ENCODE measurements at places on chromosomes 11 and 22.

- DNase-seq, result no peak
These were observed 184.3 kb downstream of the C11orf87 start for GRCh38 chr11:109606256-109606655.

DNA sequence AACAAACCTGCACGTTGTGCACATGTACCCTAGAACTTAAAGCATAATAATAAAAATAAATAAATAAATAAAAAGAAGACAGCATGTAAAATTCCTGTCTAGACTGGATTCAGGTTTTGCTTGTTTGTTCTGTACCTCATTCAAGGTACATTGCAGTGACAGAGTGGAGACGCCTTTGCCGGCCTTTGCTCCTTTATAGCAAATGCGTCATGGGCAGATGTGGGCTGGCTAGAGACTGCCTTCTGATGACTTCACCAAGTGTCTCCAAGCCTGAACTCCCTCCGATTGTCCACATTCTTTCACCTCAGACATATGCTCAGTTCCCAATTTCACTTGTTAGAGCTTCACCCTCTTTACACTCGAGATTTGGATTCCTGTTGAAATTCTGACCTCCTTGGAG is 147.8 kb upstream of the ARHGAP20 start:
- DNase-seq, result no peak

DNA sequence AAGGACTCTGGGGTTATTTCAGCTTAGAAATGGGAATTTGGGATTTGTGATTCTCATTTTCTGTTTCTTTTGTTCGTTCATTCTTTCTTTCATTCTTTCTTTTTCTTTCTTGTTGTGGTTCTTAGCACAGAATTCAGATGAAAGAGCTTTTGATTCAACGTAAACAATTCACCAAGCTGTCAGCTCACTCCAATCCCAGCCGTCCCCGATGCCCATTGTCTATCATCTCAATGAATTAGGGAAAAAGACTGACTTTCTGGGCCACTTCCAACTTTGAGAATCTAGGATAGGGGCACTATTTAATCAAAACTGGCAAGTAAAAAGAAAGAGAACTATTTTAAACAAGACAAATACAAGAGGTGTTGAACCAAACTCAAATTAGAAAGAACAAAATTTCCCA is 25.1 kb upstream of the TMA7B start:
- no peak for DNase-seq

DNA sequence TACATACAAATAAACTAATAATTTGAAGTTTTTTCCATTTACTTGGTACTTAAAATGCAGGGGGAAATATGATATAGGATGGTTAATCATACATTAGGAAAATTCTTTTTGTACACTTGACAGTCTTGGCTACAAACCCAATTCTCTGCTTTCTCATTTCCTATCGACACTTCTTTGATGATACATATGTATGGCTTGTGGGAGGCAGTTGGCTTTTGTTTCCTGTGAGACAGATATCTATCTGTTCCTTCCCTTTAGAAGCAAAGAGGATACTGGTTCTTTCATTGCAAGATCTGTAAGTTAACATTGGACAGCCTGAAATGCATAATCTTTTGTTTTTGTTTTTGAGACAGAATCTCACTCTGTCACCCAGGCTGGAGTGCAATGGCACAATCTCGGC is 47.9 kb upstream of the ADORA2A start:
- DNase-seq, result no peak

- no peak for DNase-seq
These were observed 350.1 kb upstream of the C11orf87 start for GRCh38 chr11:109071712-109072524.

- no peak for DNase-seq
These were observed 136.4 kb downstream of the BUD13 start for GRCh38 chr11:116636341-116636929.

DNA sequence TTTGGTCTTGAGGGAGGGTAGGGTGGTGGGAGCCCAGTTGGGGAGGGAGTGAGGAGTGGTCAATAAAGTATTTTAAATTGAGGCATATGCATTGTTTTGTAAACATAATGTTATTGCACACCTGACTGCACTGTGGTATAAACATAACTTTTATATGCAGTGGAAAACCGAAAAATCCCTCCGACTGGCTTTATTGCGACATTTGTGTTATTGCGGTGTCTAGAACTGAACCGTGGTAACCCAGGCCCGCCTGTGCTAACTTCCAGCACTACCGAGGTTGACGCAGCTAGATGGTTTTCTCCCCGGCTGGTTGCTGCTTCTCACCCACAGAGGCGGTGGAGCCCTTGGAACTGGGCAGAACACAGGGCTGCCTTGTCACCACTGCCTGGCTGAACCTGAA is 7.6 kb upstream of the RNH1 start:
- no peak for DNase-seq

GRCh38 chr11:17922416-17922788 is 90.4 kb downstream of the SERGEF start:
- DNase-seq, result no peak

- DNase-seq, result no peak
These were observed 789.9 kb upstream of the LRRC4C start for GRCh38 chr11:42249401-42249800.

GRCh38 chr11:130868721-130869390 is 47.4 kb downstream of the SNX19 start:
- DNase-seq, result no peak

DNA sequence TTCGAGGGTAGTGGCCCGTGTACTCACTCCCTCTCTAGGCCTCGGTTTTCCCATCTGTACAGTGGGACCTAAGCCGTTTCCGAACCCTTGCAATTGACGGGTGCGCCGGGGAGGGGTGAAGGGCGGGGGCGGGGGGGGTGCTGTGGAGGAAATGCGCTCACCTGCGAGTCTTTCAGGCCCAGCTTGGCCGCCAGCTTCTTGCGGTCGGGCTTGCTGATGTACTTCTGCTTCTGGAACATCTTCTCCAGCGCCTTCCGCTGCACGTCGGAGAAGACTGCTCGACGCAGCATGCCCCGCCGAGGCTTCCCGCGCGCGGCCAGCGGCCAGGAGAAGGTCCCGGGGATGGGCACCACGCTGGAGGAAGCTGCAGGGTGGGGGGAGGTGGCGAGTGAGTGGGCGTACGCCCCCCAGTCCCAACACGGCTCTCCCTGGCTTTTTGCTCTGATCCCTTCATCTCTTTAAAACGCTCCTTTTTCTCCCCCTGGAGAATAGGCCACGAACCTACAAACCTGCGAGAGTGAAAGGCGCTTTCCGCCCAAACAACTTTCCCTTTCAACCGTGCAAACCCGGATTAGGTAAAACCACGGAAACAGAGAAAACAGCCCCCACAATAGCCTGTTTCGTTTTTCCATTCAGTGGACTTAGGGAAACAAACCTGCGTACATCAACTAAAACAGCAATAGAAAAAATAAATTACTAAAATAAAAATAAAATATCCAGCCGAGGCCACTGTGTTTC is 3.2 kb downstream of the DBX1 start:
- no peak for DNase-seq

GRCh38 chr11:26662916-26663315 is 58.9 kb downstream of the SLC5A12 start:
- no peak for DNase-seq

DNA sequence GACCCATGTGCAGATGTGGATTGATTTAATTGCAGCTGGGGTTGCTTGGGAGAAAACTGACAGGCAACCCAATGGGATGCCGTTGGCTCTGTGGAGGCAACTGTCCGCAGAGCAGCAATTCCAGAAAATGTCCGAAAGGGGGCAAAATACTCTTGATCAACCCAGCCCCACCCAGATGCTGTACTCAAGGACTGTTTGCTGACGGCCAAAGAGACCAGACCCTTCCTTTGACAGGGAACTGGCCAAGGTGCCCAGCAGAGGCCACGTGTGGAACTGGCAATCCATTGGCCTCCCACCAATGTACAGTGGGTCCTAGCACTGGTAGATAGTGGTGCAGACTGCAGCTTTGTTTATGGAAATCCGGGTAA is 29.7 kb upstream of the KCNA4 start:
- DNase-seq, result no peak

GRCh38 chr11:87295237-87295636 is 257.5 kb downstream of the TMEM135 start:
- no peak for DNase-seq

DNA sequence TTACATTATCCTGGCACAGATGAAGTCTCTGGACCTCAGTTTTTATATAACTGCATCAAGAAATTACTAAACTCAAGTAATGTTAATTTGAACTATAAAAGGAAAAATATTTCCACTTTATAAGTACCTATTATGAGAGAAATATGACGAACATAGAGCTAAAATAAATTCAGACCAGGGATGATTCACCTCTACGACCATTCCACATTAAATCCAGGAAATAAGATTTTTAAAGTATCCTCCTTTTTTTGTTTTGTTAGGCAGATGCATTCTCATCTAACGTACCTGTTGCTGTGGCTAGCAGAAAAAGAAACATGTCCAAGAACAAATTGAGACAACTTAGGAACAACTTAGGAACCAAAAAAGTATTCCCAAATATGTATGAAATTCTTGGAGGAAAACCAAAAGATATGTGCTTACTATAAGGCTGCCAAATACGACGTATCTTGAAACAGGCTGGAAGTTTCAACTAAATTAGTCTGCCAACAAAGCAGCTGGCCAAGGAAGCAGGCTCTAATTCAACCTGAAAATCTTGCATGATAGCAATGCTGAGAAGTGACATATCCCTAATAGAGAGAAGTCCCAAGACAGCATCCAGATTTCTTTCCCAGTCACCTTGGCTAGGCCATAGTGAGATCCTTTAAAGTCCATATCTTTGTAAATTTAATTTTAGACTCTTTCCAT is 15.7 kb downstream of the SPTY2D1 start:
- no peak for DNase-seq

GRCh38 chr11:79290761-79291160 is 150.1 kb downstream of the TENM4 start:
- no peak for DNase-seq

DNA sequence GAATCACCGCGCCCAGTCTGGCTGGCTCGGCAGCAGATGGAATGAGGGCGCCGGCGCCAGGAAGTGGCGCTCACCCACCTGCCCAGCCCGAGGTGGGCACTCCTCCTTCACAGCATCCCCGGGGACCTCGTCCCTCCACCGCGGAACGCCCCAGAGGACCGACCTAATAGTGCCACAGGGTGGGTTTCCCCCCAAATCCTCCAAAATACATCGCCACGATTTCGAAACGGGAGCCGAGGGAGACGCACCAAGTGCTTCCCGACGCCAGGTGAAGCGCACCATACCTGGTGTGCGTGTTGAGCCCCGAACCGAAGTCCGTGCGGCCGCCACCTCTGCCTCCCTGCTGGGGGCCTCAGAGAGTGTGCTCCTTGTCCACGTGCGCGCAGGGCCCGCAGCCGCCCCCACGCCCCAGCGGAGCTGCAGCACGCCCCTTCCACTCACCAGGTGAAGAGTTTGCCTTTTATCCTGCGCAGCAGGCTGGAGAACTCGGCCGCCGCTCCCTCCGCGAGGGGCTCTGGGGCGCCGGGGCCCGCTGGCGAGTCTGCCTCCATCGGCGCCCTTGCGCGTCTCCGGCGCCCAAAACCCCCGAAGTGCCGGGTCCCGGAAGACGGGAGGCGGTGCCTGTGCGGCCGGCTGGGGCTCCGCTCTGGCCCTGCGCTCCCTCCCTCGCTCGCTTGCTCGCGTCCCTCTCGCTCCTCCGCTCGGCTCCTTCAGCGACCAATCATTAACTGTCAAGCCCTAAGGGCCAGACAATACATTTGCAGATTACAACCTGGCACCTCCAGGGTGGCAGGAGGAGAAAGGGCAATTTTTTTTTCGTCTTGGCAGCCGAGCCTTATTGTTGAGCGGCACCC is at the start of gene SLC35F2:
Gene SLC35F2, minus strand, starts transcription at position 571 of the 854 bp plus-strand sequence. Its CDS starts 20 bp downstream, at position 551.
- peak; percentile 51 for DNase-seq

GRCh38 chr11:19895776-19896175 is 183.1 kb downstream of the NAV2 start:
- no peak for DNase-seq

GRCh38 chr11:109077291-109077920 is 344.6 kb upstream of the C11orf87 start:
- no peak for DNase-seq

GRCh38 chr11:61056571-61056970 is 45.7 kb upstream of the CD5 start:
- DNase-seq, result no peak

DNA sequence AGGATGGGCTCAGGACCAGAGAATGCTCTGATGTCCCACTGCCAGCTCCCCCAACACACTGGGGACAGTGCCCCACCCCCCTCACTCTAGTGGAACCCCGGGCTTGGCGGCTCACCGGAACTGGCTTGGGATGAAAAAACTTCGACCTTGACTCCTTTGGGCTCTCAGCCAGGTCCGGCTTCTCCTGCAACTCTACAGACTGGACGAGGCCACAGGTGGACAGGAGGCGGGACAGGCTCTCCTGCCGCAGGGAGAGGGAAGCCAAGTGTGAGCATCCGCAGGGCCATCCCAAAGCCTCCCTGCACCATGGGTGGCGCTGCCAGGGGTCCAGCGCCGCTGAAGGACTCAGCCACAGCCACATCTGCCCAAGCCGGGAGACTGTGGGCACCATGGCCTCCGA is 3.7 kb downstream of the RRP7A start:
- peak; percentile 62 for DNase-seq

- DNase-seq, result no peak
These were observed 79.3 kb downstream of the LIF start for GRCh38 chr22:30167296-30167695.

- DNase-seq, result no peak
These were observed 7.2 kb downstream of the ELFN2 start for GRCh38 chr22:37419969-37420685.

DNA sequence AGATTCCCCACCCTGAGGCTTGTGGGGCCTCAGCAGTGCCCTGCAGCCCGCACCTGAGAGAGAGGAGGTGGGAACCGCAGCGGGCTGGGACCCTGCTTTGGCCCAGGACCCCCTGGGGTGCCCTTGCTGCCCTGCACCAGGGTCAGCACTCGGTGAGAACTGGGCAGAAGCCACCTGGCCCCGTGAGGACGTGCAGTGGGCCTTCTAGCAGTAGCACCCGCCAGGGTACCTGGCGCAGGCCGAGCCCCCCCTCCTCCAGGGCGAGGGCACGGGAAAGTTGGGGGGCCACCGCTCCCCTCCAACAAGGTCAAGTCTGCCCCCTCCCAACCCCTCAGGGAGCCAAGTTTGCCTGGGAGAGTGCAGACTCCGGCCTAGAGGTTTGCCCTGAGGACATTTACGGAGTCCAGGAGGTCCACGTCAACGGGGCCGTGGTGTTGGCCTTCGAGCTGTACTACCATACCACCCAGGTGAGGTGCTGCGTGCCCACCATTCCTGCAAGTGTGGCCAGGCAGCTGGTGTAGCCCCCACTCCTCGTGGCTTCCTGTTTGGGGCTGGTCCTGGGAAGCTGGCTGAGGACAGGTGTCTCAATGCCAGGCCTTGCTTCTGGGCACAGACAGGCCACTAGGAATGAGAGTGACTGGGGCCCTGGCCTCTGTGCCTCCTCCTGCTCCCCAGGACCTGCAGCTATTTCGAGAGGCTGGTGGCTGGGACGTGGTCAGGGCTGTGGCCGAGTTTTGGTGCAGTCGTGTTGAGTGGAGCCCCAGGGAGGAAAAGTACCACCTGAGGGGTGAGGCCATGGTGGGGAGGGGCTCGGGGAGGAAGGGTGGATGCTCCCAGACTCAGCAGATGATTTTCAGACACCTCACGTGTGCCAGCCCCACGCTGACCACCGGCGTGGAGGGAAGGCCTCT is 3.5 kb downstream of the PGGHG start:
- no peak for DNase-seq
